GM12892 (cell line): ENCODE measurements at places on chromosomes 3 and 15.

DNA sequence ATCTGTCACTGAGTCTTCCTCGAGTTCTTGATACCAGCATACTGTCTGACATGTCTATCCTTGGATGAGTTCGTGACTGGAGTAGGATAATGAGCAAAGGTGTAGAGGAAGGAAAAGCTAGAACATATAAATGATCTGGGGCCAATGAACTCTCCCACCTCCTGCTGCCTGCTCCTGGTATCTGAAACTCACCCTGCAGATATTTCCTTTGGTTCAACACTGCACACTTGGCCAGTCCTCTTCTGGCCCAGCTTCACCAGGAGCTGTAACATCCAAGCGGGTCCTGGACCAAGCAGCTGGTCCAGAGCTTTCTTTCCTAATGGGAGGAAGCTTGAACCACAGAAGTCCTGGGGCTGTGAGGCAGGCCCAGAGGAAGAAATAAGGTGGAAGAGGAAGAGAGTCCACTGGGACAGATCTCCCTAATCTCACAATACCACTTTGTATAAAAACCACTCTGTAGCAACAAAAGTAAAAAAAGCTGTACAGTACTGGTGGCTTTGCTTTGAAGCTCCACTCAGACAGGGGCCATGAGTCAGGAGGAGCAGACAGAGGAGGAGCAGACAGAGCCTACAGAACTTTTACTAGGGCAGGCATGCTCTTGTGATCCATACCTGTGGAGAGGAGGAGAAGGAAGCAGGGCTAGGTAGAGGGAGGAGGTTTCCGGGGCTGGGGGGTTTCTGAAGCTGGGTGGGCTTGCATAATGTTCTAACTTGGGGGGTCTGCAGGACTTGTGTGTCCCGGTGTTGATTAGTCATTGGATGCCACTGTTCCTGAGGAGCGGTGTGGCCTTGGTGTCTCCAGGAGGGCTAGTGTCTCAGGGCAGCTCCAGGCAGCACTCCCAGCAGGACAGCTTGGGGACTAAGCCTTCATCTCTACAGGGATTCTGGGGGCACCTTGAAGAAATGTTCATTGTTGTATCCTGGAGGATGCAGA is 166.9 kb downstream of the ABHD5 start:
- no peak for DNase-seq

GRCh38 chr15:40776537-40777141 is 6.9 kb downstream of the C15orf62 start:
- no peak for DNase-seq

DNA sequence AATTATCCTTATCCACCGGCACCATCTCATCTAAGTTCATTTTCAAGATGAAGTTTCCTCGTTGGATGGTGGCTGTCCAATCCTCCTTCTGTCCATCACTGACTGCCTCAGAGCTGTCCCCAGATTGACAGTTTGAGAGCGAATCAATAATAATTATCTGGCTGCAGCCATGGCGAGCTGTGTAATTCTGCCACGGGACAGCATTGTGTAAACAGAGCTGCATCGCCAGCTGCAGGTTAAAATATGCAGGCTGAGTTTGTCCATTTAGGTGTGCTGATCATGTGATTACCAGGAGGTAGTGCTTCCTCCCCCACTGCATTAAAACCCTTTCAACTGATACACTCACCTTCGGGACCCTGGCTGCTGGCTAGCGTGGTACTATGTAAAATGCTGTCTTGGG is 461.9 kb upstream of the ONECUT1 start:
- DNase-seq, result no peak

GRCh38 chr3:77376511-77376910 is 336.6 kb downstream of the ROBO2 start:
- DNase-seq, result no peak

- no peak for DNase-seq
Observed at GRCh38 chr3:155958676-155959075, 88.2 kb downstream of the GMPS start.

DNA sequence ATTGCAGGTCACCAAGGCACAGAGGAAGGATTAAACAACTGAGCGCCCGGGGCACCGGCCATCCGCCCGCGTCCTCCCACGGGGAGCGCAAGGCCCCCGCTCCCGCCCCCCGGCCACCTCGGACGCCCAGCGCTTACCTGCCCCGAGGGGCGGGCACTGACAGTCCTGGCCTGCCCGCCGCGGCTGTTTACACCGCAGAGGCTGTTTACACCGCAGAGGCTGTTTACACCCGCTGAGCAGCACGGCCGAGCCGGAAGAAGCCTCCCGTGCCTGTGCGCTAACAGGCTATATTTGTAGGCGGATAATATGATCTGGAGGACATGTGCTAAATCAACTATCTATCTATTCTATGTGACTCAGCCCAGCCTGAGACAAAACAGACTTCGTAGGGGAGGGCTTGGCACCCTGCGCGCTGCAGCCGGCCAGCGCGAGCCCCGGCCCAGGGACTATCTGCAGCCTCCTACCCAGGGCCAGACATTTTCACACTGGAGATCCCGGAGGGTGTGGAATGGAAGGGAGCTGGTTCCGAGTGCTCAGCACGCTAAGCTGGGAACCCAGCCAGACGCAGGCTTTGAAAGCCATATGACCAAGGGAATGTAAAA is at the start of gene LRRC2:
Gene LRRC2 (minus strand): TSS at position 263 of the 602 bp plus-strand sequence. CDS start 14,711 bp downstream, outside the sequence.
- DNase-seq, result no peak

GRCh38 chr3:64163755-64164148 is 61.5 kb downstream of the PRICKLE2 start:
- no peak for DNase-seq

DNA sequence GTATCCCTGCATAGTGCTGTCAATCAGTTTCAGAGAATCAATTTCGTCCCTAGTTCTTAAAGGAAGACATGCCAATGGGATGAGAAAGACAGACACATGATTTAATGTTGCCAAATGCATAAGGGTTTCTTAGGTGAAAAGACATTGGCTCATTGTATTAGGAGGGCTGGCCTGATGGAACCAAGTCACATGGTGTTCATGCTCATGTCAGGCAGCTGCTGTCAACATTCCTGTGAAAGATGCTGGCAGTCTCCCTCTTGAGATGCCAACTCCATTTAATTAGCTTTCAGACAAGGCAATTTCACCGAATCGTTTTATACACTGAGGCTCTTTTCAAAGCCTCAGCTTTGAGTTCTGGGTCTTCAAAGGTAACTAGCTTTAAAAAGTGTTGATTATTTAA is 16.1 kb upstream of the IL1RAP start:
- no peak for DNase-seq

- DNase-seq, result no peak
Observed at GRCh38 chr15:101444015-101444414, 45.5 kb downstream of the PCSK6 start.

DNA sequence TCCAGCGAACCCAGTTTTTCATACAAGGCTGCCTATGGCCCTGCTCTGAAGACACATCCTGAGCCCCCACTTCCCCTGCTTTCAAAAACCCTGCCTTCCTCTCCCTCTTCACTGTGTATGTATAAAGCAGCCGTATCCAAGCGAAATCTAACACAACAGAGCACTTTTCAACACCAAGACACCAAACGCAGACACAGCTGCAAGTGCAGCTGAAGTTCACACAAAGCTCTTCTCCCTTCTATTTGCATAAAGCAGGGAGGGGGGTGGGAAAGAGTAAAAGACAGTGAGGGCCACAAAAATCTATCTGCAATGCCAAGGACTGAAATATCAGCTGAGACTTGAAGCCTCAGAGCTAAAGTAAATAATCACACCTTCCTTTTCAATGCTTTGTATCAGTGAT is 35.1 kb upstream of the CSPG5 start:
- no peak for DNase-seq

DNA sequence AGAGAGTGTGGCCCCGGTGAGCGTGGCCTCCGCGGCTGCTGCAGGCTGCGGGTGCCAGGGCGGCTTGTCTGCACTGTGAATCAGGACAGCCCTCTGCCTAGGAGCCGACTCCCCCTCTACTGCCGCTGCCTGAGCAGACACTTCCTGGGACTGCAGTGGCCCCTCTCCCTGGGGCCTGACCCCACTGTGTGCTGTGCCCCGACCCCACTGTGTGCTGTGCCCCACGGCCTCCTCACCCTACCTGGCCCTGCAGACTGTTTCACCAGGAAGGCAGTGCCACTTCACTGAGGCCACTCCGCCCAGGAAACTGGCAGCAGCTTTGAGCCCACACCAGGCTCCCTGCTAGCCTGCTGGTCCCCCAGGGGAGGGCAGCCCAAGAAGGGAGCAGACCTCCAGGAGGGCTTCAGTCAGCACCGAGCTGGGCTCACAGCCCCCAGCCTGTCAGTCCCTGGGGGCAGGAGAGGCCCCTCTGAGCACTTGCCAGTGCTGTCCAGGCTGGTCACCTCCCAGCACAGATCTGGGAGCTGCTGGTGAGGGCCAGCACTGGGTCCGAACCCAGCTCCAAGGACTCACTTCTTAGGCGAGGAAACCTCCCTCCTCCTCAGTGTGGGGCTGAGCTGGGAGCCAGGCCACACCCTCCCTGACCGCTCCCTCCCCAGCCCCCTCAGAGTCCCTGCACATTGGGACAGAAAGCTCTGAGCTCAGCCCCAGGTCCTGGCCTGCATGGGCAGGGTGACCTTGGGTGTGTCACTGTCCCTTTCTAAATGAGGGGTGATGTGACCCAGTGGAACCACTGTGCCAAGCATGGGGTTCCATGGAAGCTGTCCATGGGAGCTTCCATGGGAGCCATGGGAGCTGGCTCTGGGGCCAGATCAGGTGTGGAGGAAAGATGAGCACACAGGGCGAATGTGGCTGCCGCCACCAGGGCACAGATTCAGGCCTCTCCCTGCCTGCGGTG is 56.8 kb downstream of the DNAJB8 start:
- no peak for DNase-seq

DNA sequence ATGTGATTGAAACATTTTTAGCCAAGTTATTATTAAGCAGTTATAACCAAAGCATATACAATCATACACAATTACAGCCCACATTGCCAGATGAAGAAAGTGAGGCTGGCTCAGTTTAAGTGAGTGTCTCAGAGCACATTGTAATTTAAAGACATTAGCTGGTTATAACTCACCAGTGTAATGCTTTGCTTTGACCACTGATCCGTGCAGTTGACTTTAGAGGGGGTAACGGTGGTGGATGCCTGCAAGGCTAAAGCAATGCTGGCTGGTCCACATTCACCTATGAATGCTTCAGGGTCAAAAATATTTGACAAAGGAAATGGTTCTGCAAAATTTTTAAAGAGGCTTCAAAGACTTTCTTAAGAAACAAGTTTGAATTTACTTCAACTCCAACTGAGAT is 1.2 kb downstream of the C3orf85 start:
- DNase-seq, result no peak

DNA sequence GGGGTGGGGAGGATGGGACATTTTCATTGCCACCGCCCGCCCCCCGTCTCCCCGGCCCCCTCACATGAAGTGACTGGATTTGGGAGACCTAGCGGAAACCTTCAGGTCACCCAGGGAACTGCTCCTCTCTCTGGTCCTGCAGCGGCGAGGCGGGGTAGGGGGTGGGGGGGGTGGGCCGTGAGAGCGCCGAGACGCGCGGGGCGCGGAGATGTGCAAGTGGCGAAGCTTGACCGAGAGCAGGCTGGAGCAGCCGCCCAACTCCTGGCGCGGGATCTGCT is 712 bp upstream of the MME start:
- DNase-seq, result no peak

DNA sequence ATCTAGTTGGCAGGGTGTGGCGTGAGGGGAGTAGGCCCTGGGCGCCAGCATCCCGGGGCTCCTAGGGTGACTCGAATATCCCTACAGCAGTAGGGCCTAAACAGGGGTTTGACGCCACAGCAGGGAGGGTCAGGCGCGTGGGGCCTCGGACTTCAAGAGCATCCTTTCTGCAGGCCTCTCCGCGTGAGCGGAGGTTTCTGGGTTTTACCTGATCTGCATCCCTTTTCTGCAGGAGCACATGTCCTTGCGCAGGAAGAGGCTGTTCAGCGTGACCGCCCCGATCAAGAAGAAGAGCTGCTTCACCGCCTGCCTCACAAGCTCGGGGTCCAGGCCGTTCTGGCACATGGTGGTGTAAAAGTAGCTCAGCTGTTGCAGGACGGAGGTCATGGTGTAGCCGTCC is 13.5 kb upstream of the GNB5 start:
- no peak for DNase-seq

DNA sequence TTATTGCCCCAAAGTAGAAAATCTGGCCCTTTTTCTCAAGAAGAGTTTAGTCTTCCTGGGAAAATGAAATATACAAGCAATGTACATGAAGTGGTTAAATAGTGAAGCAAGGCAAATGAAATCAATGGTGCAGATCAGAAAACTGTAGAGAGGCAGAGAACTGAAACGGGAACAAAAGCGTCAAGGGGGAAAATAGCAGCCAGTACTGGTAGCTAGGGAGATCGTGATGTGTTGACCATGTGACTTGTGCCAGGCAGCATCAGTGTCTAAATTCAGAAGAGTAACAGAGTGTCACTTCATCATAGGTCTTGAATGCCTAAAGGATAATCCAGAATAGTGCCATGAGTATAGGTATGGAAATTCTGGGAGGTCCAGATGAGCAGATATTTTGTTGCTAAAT is 163.1 kb downstream of the CHL1 start:
- no peak for DNase-seq

GRCh38 chr3:15375461-15376000 is 43.1 kb upstream of the SH3BP5 start:
- DNase-seq, result no peak

DNA sequence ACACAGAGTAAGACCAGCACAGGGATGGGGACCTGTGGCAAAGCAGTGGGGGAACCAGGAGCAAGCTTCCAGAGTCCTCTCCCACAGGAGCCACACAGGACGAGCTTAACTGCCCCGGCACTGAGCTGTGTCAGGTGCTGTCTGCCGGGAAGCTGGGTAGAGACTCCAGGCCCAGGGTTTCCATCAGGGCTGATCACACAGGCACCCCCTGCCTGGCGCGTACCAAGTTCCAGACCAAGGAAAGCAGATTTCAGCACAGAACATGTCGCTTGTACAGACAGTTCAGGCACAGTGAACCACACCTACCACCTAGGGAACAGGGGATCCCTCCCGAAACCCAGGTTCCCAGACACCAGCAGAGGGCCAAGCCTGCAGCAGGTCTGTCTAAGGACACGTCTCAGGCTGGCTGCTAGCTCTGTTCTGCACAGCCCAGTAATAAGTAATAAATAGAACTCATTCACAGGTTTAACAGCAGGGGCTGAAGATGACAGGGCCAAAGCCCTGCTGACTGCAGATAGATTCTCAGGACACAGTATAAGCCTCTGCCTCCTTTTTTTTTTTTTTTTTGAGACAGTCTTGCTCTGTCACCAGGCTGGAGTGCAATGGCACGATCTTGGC is 30.2 kb upstream of the OCA2 start:
- no peak for DNase-seq

GRCh38 chr3:186002884-186003472 is 65.2 kb upstream of the TRA2B start:
- no peak for DNase-seq

- no peak for DNase-seq
Observed at GRCh38 chr15:101168898-101169494, 82.9 kb downstream of the CHSY1 start.

DNA sequence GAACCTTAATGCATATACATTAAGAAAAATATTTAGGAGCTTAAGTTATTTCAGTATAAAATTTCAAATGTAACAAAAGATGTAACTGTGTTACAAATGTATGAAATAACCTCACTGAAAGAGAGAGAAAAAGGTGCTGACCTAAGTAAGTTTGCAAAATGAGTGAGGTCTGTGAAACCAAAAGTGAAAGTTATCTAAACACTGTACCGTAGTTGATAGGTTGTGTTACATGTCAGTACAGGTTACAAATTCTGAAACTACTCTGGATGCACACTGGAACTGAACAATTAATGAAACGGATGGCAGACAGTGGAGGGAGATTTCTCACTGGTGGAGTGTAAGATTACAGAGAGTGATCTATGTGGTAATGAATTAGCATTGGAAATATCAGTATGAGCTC is 420.7 kb downstream of the ZNF385D start:
- no peak for DNase-seq

GRCh38 chr3:71172189-71172588 is 411.3 kb downstream of the FOXP1 start:
- DNase-seq, result no peak
